Lung (tissue), 17 donors: ENCODE measurements at places on chromosomes 16 and 17. TPM values are rescaled to one million over a fixed set of nuclear protein-coding genes. Genes with fewer than 3 reads are reported as not detected.

FUS gene
- 272 TPM for total RNA-seq

PSMC3IP gene
- 7.5 TPM for total RNA-seq

DNA sequence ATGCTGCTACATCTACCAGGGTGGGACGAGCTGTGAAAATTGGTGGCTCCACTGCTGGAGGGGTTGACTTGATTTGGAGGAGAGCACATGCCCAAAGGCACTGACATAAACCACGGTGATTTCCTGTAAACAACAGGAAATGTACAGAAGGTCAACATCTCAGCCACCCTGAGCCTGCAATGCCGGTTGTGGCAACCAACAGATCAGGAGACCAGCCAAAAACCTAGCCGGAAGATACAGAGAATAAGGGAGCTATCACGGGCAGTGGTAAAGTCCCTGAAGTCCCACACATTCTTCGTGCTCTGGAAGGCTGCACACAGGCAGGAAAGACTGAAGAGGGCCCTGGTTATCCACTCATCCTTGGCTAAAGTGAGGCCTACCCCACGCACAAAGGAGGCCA lies 56.2 kb downstream of the ADCY9 start:
- no peak for DNase-seq
- H3K36me3 ChIP-seq = no peaks in the 10 kb centered on the region
- H3K4me3 ChIP-seq = no peak overlapping the region
- no peaks in the 10 kb centered on the region for H3K27me3 ChIP-seq

DNA sequence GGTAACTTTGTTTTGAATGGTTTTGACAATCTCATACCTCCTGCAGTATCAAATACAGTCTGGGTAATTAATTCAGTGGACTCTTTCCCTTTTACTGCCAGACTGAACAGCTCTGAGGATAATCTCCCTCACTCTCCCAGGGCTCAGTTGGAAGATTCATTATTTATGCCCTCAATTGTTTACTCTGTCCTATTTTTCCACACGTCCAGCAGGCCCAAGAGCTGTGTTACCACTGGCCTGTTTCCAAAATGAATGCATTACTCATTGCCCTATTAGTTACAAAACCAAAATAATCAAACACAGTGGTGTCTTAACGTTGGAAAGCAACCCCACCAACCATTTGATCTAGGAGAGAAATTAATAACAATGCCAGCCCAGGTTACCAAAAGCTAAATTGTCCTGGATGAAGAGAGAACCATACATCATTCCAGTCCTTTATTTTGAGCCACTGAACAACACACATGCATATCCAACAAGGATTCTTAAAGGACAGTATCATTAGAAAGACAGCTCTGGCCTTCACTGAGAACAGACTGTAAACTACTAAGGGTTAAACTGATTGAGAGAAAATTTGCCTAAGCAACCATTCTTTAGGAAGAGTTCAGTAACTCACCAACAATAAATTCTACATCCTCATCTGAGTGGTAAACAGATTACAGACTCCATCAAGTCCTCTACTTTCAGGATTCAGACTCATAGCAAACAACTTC lies 34.5 kb downstream of the FAM222B start:
- no peak overlapping the region for H3K4me3 ChIP-seq
- H3K27me3 ChIP-seq = no peaks in the 10 kb centered on the region
- peaks cover 11% of the 10 kb centered on the region for H3K36me3 ChIP-seq
- peaks cover 25% of the 10 kb centered on the region for H3K4me1 ChIP-seq
- peak; percentile 66 for DNase-seq
- peak overlapping the region; percentile 31 for H3K27ac ChIP-seq

GRCh38 chr17:17041018-17041521 lies 1.2 kb upstream of the MPRIP start:
- H3K4me1 ChIP-seq = peaks cover 12% of the 10 kb centered on the region
- no peaks in the 10 kb centered on the region for H3K36me3 ChIP-seq
- peak overlapping the region; percentile 72 for H3K27ac ChIP-seq
- DNase-seq = peak; percentile 44

DNA sequence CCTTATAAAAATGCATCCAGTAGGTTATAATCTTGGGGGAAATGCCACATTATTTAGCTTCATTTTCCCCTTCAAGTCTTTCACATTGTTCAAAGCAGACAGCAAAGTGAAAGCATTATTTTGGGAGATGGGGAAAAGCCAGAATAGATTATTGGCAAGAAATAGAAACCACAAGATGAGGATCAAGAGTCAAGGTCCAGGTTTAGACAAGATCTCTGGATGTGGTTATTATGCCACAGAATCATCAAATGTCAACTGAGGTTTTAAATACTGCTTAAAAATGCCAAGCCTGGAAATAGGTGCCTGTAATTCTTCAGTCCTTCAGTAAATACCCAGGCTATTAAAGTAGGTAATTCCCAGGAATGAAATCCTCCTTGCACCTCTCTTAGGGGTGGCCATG lies 65.1 kb upstream of the ALOX12 start:
- no peaks in the 10 kb centered on the region for H3K4me1 ChIP-seq
- no peak for DNase-seq
- no peak overlapping the region for H3K27ac ChIP-seq

- H3K27ac ChIP-seq = no peak overlapping the region
- DNase-seq = no peak
- no peaks in the 10 kb centered on the region for H3K27me3 ChIP-seq
- no peak overlapping the region for H3K4me3 ChIP-seq
- no peaks in the 10 kb centered on the region for H3K36me3 ChIP-seq
Measured at GRCh38 chr16:85216522-85217375, 104.5 kb upstream of the CIBAR2 start.

DNA sequence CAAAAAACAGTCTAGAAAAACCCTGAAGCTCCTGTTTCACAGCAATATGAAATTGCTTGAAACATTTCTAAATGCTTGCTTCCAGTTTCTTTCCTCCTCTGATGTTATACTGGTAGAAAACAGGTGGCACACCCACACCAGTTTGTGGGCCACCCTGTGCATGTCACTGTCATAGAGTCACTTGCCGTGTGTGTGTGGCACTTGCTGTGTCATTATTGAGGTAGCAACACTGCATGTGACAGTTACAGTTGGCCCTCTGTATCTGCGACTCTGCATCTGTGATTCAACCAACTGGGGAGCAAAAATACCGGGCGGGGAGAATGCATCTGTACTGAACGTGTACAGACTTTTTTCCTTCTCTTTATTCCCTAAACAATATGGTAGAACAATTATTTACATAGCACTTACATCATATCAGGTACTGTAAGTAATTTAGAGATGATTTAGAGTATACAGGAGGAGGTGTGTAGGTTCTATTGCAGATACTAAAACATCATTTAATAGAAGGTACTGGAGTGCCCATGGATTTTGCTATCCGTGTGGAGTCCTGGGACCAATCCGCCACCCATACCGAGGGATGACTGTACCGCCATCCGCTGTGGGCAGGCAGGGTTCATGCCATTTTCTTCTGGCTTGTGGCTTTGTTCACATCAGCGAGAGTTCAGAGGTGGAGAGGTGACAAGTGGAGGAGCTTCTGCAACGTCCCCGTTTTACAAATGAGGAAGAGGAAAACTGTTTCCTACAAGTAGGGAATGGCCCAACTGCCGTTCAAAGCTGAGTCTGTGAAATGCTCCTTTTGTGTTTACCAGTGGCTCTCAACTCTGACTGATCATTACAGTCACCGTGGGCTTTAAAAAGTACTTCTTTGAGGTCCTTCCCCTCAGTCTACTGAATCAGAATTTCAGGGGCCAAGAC lies 373.7 kb downstream of the SNX29 start:
- H3K27ac ChIP-seq = no peak overlapping the region
- H3K4me1 ChIP-seq = no peaks in the 10 kb centered on the region
- no peak overlapping the region for H3K4me3 ChIP-seq
- no peaks in the 10 kb centered on the region for H3K27me3 ChIP-seq

GRCh38 chr17:41689497-41690299 lies 1.0 kb downstream of the EIF1 start:
- peak; percentile 73 for DNase-seq
- H3K27me3 ChIP-seq = no peaks in the 10 kb centered on the region
- H3K27ac ChIP-seq = peak overlapping the region; percentile 99
- peaks cover 10% of the 10 kb centered on the region for H3K4me1 ChIP-seq
- H3K4me3 ChIP-seq = peak overlapping the region; percentile 85

ENPP7 gene
- total RNA-seq = not detected

CTRL gene
- 2.0 TPM for total RNA-seq

- no peak for DNase-seq
- no peaks in the 10 kb centered on the region for H3K4me1 ChIP-seq
- H3K36me3 ChIP-seq = peaks cover 6% of the 10 kb centered on the region
- no peak overlapping the region for H3K27ac ChIP-seq
Measured at GRCh38 chr17:38324141-38324697, 19.5 kb downstream of the GPR179 start.

DNA sequence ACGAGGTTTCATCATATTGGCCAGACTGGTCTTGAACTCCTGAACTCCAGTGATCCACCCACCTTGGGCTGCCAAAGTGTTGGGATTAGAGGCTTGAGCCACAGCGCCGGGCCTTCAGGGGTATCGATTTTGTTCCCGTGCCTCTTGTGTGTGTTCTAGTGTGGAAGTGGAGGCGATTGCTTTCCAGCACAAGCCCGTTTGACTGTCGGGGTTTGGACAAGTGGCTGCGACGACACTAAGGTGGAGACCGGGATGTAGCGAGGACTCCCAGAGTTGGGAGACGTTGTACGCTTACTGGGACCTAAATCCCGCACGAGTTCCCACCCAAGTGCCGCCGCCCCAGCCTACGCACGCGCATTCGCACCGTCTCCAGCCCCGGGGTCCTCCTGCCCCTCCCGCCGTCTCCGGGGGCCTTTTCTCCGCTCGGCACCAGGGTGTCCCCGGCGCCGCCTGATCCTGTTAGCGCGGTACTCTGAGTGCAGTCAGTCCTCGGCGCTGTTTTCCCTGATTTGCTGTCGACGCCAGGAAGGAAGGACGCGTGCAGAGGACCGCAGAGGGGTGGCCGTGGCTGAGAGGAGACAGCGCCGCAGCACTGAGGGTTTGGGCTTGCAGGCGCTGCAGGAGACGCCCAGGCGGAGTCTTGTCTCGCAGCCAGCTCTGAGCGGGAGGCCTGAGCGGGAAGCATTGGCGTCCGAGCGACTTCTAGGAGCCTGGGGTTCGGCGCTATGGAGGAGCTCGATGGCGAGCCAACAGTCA lies at the start of gene NUP85:
Gene NUP85 (plus strand): TSS at position 643 of the 756 bp plus-strand sequence. CDS start 83 bp downstream, at position 726.
- no peaks in the 10 kb centered on the region for H3K27me3 ChIP-seq
- H3K27ac ChIP-seq = peak within 1 kb of the TSS; percentile 86
- peak within 1 kb of the TSS; percentile 97 for H3K4me3 ChIP-seq
- no peaks in the 10 kb centered on the region for H3K4me1 ChIP-seq
- DNase-seq = peak; percentile 97

- H3K4me1 ChIP-seq = no peaks in the 10 kb centered on the region
- peak; percentile 36 for DNase-seq
- H3K27me3 ChIP-seq = peaks cover 4% of the 10 kb centered on the region
- H3K27ac ChIP-seq = no peak overlapping the region
- H3K4me3 ChIP-seq = no peak overlapping the region
Measured at GRCh38 chr17:10875984-10876555, 38.2 kb upstream of the PIRT start.

DNA sequence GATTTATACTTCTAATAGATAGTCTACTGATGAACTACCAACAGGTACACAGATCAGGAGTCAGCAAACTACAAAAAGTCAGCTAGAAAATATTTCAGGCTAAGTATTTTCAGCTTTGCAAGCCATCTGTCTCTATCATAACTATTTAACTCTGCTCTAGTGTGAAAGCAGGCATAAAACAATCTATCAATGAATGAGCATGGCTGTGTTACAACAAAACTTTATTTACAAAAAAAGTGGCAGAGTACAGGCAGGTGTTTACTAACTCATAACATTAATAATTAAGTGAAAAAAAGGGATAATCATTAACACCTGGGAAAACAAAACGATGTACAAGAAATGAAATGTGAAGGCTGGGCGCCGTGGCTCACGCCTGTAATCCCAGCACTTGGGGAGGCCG lies 15.8 kb downstream of the MED13 start:
- no peak for DNase-seq
- H3K4me1 ChIP-seq = no peaks in the 10 kb centered on the region
- H3K27me3 ChIP-seq = no peaks in the 10 kb centered on the region
- H3K4me3 ChIP-seq = no peak overlapping the region

DNA sequence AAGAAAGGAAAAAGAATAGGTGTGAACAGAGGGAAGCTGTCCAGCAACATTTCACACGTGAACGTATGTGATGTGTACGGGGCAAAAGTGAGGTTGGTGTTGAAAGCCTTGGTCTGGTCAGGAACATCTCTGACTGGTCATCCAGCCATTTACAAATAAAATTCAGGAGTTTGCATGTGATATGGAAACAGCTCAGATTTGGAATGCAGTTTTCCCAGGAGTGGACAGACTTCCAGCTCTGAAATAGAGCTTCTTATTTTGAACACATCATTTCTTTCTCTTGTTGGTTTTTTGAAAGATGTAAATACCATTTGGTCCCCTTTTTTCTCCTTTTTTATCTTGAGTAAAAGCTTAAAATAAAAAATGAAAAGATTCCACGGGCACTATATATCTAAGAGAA lies 566.2 kb upstream of the ZFHX3 start:
- H3K27ac ChIP-seq = no peak overlapping the region
- no peak for DNase-seq
- H3K36me3 ChIP-seq = no peaks in the 10 kb centered on the region
- no peak overlapping the region for H3K4me3 ChIP-seq

CDH5 gene
- 196 TPM for total RNA-seq

WWP2 gene
- total RNA-seq = 49.8 TPM

GRCh38 chr16:65202461-65202860 lies 80.6 kb upstream of the CDH11 start:
- H3K36me3 ChIP-seq = no peaks in the 10 kb centered on the region
- H3K4me1 ChIP-seq = no peaks in the 10 kb centered on the region
- H3K27ac ChIP-seq = no peak overlapping the region
- DNase-seq = no peak

KAT8 gene
- 53.0 TPM for total RNA-seq

KRT35 gene
- total RNA-seq = not detected

DNA sequence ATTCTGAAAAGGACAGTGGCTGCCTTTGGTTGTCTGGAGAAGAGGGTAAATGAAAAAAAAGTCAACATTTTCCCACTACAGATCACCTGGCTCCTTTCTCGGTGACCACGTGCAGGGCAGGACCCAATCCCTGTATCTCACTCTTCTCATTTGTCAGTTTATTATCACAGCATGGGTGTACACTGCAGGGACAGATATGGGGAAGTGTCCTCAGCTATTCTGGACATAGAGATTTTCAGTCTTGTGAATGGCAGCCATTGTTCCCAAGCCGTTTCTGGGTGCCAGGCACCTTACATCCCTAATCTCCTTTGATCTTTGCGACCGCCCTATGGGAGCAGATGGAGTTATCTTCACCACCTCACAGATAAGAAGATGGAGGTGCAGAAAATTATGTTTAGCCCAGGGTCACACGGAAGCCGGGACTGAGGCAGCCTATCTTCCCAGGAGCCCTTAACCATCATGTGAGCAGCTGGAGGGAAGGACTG lies 7.2 kb downstream of the ADORA2B start:
- H3K36me3 ChIP-seq = no peaks in the 10 kb centered on the region
- H3K27ac ChIP-seq = no peak overlapping the region
- H3K27me3 ChIP-seq = no peaks in the 10 kb centered on the region

- H3K27ac ChIP-seq = no peak overlapping the region
- no peak overlapping the region for H3K4me3 ChIP-seq
Measured at GRCh38 chr17:48909783-48910182, 1.6 kb downstream of the UBE2Z start.

- peaks cover 17% of the 10 kb centered on the region for H3K4me1 ChIP-seq
- H3K4me3 ChIP-seq = no peak overlapping the region
- peak overlapping the region; percentile 66 for H3K27ac ChIP-seq
- peaks cover 16% of the 10 kb centered on the region for H3K36me3 ChIP-seq
- DNase-seq = no peak
Measured at GRCh38 chr17:43211123-43211479, 574 bp upstream of the TMEM106A start.
